ENCODE measurements at places on chromosomes 3 and 15.

- DNase-seq, result no peak
Measured at GRCh38 chr15:97815835-97816234, 144.7 kb upstream of the ARRDC4 start.

- DNase-seq, result no peak
Measured at GRCh38 chr3:61927332-61927731, 366.0 kb downstream of the PTPRG start.

DNA sequence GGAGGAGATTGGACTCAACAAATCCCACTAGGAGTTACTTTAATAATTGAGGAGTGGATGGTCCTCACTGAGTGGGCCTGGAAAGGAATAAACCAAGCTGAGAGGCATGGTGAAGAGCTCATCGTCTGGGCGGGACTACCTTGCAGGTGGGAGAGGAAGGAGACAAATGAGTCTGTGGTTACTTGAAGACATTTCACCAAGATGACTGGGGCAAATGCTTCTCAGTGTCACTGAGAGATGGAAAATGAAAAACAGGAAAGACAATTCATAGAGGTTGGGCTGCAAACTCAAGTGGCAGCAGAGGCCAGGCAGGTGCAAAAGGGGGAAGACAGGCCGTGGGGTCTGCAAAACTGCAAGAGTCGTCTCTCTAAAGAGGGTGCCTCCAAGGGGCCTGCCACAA is 1.5 kb upstream of the ARHGAP31 start:
- no peak for DNase-seq

DNA sequence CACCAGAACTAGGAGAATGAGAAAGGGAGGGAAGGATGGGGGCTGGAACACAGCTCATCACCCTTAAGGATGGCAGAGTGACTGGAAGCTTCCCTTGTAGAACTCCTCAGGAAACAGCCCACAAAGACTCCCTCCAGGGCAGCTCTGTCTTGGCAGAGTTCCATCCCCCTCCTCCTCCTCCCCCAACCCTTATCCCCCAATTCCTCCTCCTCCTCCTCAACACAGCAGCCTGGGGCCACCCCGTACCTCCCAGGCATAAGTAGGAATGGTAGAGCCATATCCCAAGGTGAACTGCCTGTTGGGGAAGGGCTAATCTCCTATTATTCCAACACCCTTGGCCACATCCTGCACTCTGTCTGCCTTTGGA is 38.8 kb downstream of the ADCY5 start:
- no peak for DNase-seq

GRCh38 chr3:115113367-115113766 is 33.7 kb downstream of the ZBTB20 start:
- DNase-seq, result no peak

GRCh38 chr15:41942886-41943285 is 29.5 kb downstream of the EHD4 start:
- DNase-seq, result no peak

DNA sequence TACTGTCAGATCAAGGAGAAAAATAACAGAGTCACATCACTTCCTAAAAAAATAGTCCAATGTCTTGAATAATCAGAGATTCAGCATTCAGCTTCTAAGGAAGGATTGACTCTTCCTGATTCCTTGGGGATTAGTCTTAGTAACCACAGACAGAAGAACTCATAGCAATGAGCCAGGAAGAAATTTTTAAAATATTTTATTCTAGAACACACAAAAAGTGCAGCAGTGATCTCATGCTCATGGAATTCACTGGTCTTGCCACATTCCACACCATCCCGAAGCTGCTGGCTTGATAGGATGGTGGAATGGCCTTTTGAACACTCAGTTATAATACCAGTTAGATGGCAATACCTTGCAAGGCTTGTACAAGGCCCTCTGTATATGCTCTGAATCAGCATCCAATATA is 43.0 kb upstream of the ABI3BP start:
- DNase-seq, result no peak

DNA sequence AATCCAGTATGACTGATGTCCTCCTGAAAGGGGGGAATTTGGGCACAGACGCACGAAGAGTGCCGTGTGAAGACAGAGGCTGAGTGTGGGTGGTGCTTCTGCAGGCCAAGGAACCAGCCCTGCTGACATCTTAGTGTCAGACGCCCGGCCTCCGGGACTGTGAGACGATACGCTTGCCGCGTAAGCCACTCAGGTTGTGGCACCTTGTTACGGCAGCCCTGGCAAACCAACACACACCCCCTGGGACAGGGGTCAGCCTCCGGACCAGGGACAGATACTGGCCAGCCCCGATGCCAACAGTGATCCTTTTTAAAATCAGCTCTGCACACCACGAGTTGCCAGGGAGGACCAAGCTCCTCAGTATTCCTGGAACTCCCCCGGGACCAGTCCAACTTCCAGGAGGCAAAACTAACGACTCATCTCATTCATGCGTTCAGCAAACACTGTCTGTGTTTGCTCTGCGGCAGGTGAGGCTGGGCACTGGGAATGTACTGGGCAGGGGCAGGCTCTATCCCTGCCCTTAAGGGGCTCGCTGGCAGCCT is 21.2 kb upstream of the PIGZ start:
- no peak for DNase-seq

Measured in activated CD8-positive, alpha-beta memory T cell treated with anti-CD3 and anti-CD28 coated beads for 48 hours (primary cell).